ENCODE measurements at places on chromosomes 7 and 10.

GRCh38 chr10:124576526-124577420 lies 115.2 kb downstream of the LHPP start:
- no peak for DNase-seq

DNA sequence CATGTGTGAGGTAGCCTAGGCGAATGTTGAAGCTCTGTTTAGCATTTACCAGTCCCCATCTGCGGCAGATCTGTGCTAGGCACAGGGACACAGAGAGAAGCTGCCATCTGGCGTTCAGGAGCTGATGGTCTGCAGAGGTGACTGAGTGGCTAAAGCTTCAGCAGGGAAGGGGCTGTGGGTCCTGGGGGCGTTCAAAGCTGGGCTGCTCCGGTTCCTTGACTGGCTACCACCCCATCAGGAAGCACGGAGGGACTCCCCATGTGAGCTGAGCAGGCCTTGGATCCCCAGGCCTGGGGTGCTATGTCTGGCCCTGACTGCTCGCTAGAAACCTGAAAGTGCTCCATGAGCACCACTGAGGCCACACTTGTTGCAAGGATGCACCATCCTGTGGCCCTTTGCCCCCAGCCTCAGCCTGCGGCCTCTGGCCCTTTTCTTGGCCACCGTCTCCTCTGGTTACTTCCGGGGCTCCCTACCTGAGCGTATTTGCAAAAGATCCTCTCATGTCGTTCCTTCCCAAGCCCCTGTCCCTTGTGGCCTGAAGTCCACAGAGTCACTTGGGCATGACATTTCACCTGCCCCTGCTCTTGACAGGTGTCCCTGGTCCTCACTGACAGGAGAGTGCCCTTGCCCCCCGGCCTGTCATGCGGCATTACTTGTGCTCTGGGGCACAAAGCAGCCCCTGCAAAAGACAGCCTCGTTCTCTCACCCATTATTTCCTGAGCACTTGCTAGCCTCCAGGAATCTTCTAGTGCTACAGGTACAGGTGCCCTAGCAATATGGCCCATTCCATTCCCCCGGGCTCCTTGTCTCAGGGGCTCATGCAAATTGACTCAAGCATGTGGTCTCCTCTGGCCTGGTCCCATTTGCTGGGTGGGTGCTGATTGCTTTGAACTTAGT lies 108.1 kb downstream of the GLRX3 start:
- DNase-seq, result no peak

DNA sequence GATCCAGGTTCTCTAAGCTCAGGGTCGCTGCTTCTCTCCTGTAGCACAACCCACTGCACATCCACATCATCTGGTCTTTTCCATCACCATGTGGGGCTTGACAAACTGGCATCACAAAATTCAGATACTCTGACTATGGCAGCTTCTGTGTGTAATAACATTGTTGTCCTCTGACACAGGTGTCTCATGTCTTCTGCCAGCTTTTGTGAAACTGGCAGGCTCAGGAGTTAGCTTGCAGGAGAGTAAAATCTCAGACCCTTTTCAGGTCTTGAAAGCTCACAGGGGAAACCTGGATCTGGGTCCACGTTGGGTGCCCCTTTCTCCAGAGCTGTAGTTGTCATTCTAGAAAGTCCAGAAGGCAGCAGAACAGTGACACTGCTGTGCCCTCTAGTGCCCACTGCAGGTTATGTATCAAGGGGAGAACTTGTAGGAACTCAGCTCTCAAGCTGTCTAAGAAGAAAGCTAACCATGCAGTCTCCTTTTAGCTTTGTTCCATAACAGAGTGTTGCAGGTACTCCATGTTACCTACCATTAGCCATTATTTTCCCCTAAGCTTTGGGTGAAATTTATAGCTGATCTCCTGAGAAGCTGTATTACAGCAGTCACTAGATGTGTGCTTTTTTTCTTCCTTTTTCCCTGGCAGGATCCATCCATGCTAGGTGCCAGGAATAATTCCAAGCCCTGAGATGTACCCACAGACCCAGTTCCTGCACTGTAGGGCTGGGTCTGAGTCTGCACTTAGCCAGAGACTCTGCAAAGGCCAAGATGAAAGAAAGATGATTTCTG lies 102.7 kb downstream of the ZNF248 start:
- no peak for DNase-seq

DNA sequence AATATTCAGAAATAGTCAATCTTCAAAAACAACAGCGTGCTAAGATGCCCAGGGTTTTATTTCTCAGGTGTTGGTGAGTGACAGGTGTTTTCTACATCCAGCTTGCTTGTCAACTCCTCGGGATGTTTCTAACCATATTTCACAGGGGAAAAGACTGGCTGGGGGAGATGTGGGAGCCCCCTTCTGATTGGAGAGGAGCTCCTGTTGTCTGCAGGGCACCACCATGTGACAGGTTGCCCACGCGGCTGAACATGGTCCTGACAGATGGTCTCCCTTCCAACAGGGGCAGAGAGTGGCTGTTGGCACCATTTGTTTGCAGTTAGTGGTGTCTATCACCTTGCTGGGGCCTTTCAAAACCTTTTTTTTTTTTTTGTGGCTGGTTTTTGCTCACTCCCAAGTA lies 16.5 kb upstream of the GPR26 start:
- no peak for DNase-seq

GRCh38 chr7:13604178-13604577 lies 385.3 kb downstream of the ETV1 start:
- no peak for DNase-seq

DNA sequence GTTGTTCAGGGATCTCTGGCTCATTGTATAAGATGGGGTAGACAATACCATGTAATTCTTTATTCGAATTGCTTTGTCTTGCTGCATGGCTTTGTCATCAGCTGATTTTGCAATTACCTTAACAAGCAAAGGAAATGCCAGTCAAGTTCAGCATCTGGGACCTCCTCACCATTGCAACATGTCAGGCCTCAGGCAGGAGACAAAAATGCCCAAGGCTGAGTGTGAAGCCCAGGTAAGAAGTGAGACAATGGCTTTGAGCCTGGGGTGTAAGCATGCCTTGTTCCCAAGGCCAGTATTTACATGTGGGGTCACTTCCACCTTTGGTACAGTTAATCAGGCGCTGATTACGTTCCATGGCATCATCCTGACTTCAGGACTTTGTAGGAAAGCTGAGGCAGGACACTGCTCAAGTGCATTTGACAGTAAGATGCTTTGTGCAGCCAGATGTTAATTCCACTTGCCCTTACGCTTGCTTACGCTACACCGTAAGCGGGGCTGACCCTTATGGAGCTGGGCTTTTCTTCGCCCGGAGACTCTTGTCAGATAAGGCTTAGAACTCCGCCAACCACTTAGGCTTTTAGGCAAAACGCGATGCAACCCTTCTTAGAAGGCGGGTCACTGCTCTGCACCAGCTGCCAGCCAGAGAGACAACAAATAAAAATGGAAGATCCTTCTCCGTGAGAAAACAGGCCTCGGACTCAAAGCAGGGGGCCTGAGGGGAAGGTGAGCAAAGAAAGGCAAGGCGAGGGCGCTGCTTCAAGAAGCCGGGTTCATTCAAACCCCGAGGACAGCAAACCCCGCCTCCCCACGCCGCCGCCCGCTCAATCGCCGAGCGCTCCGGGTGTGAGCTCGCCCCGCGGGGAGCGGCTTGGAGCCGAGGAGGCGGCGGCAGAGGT lies 1.3 kb upstream of the SP4 start:
- no peak for DNase-seq

- no peak for DNase-seq
Observed at GRCh38 chr10:112797855-112798254, 152.2 kb upstream of the TCF7L2 start.

GRCh38 chr10:19033741-19034140 lies 14.9 kb upstream of the MALRD1 start:
- no peak for DNase-seq

DNA sequence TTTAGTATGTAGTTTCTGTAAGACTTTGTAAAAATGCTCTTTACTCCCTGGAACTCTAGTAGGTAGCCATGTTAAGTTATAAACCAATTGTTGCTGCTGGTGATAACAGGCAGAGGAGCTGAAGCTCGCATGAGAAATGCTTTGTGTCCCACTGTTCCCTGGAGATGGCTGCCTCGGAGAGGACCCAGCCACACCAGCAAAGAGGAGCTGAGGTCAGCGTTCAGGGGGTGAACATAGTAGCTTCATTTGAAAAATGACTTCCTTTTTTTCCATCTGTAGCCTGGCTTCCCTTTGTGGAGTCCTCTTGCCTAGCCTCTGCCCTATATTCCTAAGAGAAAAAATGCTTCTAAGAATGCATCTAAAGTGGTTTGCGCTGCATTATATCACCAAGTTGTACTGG lies 20.3 kb downstream of the CELF2 start:
- no peak for DNase-seq

- no peak for DNase-seq
Observed at GRCh38 chr10:124308056-124308645, 110.6 kb downstream of the OAT start.

DNA sequence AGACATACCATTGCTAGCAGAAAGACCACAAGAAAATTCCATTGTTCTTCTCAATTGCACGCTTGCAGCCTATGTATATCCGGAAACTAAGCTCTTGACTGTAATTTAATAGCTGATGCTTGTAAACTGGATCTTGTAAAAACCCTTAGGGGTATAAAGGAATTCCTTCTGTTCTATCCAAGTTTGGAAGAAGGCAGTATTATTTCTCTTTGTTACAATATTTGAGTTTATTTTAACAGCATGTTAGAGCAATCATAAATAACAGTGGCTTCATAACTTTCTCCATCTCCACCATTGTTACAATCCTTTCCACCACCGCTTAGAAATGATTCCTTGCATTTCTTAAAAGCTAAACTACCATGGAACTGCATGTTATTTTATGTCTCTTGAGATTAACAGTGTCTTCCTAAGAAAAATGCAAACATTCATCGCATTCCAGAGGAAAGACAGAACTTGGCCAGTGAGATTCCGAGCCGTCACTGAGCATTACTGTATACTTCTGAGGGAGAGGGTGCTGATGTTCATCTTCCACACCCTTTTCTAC lies 92.5 kb downstream of the TRIL start:
- no peak for DNase-seq

DNA sequence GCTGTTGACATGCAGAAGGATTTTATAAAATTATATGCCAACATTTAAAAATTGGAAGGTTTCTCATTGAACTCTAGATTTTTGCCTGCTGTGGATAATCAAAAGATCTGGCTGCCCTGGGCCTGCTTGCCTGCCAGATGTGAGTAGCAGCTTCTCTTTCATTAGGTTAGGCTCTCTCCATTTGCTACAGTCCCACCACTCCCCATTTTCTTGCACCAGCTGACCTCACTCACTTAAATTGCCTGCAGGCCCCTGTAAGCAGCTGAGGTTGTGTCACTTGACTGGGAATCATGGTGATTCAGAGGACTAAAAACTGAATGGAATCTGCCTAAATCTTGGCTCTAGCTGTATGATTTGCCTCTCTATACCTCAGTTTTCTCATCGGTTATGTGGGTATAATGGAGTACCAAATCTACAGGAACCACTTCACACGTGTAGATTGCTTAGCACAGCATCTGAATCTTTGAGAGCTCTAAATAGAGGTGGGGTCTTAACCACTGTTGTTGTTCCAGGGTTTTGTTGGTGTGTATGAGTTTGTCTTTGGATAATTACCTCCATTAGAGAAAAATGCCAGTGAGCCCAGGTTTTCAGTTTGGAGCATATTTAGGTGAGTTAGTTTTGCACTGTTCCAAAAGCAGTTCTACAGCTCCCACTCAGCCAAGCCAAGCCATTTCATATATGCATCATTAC lies 18.6 kb upstream of the RAPGEF5 start:
- no peak for DNase-seq
